Stimulated activated CD8-positive, alpha-beta memory T cell treated with anti-CD3 and anti-CD28 coated beads, Interleukin-15, amount 100 ng/mL, for 1 hour (primary cell): ENCODE measurements at places on chromosomes 1 and 21.

DNA sequence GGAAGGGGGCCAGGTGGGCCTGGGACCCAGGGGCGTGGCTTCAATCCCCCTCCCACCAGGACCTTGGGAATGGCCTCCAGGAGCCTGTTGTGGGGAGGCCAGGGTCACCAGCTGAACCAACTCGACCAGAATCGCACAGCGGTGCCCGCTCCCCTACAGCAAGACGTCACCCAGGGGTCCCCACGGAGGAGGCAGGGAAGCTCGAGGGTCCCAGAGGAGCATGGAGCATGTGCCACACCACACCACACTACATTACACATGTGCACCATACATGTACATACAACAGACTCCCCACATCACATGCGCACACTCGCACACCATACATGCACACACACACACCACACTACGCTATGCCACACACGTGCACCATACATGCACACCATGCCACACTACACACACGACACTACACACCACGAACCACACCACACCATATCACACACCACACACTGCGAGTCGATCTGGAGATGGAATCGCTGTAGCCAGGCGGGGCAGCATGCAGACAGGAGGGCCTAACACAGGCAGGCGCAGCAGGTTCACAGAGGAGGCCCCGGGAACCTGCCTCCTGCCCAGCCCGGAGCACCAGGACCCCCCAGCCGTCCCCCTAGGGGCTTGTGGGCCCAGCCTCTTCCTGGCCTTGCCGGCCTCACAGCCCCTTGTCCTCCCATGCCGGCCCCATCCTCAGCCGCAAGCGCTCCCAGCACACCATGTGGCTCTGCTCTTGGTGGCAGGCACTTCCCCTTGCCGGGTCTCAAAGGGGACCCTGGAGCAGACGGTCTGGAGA, 596 bp downstream of the ITGB2 start:
- no peak for DNase-seq

GRCh38 chr1:114467491-114467890, 43.5 kb downstream of the TRIM33 start:
- no peak for DNase-seq

DNA sequence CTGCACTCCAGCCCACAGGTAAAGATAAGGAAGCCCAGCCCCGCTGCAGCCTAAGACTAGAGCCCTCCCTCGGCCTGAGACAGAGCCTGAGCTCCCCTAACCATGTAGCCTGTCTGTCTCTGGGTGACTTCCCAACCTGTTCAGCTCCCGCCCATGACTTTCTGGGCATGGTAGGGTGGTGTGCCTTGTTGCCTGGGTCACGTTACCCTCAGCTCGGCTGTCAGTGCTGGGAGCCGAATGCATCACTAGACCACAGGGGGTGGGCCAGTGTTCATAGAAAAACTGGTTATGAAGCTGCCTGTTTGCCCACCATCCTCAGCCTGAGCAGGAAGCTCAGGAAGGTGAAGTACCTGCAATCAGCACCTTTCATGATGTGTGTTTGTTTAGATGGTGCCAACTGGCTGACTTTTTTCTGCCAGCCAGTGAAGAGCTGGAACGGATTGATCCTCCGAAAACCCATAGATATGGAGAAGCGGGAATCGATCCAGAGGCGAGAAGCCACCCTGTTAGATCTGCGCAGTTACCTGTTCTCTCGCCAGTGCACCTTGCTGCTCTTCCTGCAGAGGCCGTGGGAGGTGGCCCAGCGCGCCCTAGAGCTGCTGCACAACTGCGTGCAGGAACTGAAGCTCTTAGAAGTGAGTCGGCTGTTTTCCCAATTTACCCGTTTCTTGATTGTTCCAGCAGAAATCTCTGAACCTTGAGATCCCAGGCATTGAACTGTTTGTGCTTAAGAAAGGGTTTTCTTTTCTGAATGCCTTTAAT, 43.9 kb upstream of the PWP2 start:
- no peak for DNase-seq

DNA sequence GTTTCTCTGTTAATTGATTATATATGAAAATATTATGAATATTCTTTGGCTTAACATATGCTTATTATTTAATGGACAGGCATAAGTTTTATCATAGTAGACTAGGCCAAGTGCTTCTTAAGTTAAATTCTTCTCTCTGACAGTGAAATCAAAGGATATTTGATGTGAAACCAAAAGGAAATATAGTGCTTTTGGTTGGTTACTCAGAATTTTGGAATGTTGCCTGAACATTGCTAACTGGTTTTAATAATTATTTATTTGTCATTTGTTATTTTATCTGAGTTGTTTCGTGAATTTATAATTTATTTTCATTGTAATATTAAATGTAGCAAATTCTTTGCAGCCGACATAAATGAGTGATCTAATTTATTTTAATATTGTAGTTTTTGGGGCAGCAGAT, 18.3 kb downstream of the HOOK1 start:
- DNase-seq: no peak

DNA sequence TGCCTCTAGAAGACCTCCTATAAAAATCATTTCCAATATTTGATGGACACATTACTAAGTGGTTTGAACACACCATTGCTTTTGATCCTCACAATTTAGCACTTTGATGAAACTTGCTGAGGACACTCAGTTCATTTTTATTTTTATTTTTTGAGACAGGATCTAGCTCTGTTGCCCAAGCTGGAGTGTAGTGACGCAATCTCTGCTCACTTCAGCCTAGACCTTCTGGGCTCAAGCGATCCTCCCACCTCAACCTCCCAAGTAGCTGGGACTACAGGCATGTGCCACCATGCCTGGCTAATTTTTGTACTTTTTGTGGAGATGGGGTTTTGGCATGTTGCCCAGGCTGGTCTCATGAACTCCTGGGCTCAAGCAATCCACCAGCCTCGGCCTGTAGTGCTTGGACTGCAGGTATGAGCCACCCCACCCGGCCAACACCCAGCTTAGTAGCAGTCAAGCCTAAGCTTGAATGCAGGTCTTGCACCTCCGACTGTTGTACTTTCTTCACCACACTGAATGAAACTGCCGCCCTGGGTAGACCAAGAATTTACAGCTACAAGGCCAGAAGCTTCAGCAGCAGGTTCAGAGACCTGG, 24.8 kb upstream of the ATP2B4 start:
- DNase-seq: no peak

DNA sequence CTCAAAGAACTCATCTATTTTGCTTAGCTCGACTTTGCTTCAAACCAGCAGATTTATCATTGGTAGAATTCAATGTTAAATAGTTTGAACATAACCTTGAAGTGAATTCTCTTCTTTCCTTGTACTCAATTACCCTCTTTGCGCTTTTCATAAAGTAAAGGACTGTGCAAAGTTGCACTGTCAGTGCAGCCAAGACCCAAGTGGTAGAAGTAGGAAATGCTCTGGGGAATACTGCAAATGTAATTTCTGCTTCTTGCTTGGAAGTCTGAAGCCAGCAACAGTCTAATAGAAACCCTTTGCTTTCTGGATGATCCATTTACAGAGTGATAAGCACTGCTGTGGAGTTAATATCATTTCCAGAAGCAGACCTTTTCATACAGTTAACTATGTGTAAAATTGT, 936.7 kb upstream of the TMPRSS15 start:
- no peak for DNase-seq

DNA sequence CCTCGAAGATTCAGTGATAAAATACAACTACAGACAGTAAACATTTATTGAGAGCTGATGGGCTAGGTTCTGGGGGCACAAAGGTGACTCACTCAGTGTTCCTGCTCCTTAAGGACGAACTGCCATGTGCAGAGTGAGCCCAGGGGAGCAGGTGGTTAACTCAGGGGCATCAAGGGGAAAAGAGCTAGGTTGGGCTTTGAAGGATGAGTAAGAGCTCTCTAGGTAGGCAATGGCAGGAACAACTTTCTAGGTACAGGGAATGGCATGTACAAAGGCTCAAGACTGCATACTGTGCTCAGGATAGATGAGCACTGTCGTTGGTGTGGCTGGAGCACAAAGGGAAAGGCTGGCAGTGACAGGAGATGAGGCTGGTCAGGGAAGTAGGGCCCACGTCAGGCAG, 16.6 kb upstream of the EPB41 start:
- no peak for DNase-seq
